Left renal cortex interstitium (tissue), 4 donors: ENCODE measurements at places on chromosomes 2 and 18. TPM values are rescaled to one million over a fixed set of nuclear protein-coding genes. Genes with fewer than 3 reads are reported as not detected.

GRCh38 chr2:121949271-121949670 lies 193.8 kb downstream of the TSN start:
- no peak for DNase-seq

GRCh38 chr2:216505133-216506106 lies 6.8 kb downstream of the RPL37A start:
- no peak for DNase-seq

The TP53I3 gene
- polyA plus RNA-seq: 45.0 TPM

DNA sequence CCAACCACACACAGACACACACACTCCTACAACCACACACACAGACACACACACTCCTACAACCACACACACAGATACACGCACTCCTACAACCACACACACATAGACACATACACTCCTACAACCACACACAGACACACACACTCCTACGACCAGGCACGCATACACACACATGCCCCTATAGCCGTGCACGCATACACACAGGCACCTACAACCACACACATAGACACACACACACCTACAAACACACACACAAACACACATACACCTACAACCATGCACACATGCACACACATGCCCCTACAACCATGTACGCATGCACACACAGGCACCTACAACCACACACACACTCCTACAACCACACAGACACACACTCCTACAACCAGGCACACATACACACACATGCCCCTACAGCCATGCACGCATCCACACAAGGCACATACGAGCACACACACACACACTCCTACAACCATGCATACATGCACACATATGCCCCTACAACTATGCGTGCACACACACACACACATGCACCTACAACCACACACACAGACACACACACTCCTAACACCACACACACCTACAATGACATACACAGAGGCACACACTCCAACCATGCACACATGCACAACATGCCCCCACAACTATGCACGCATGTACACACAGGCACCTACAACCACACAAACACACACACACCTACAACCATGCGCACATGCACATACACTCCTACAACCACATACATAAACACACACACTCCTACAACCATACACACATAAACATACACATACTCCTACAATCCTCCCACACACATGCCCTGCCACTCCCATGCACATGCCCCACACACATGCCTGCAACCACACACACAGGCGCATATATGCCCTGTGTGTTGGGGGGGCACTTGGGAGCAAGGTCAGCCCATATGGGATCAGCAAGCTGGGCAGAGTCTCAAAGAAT lies 19.1 kb upstream of the TEX51 start:
- no peak for DNase-seq

GRCh38 chr2:20052861-20053281 lies 1.4 kb upstream of the LAPTM4A start:
- DNase-seq: peak; percentile 46
